ENCODE measurements at places on chromosomes 4 and X. TPM values are rescaled to one million over a fixed set of nuclear protein-coding genes. Genes with fewer than 3 reads are reported as not detected.
A peak's percentile ranks its signal among the peaks of the same experiment; 100 is the strongest.

DNA sequence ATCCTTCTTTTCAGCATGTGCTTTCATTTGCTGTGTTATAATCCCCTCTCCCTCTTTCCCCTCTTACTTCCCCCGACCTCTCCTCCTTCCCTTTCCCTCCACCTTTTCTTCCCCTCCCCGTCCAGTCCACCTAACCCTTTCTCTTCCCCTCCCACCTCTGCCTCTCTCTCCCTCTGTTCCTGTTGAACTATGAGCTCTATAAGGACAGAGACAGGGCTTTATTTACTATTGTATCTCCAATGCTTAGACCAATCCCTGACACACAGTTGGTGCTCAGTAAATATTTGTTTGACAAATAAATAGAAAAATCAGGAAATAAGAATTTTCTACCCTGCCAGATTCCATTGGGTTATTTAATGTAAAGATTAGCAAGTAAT, 60.8 kb downstream of the EGF start:
- DNase-seq = no peak

DNA sequence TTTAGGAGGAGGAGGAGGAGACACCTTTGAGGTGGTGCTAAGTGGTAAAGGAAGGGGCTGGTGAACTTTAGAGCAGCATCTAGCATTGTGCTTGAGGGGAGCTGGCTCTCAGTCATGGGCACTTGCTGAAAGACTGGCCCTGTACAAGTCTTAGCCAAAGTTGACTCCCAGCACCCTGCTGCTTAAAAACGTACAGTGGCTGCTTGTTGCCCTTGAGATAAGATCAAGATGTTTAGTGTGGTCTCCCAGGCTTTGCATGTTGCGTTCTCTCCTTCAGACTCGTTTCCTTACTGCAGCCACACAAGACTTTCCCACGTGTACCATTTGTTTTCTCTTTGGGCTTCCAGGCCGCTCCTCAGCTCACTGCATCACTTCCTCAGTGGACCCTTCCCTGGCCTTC, 1.8 kb downstream of the MED28 start:
- DNase-seq = no peak

DNA sequence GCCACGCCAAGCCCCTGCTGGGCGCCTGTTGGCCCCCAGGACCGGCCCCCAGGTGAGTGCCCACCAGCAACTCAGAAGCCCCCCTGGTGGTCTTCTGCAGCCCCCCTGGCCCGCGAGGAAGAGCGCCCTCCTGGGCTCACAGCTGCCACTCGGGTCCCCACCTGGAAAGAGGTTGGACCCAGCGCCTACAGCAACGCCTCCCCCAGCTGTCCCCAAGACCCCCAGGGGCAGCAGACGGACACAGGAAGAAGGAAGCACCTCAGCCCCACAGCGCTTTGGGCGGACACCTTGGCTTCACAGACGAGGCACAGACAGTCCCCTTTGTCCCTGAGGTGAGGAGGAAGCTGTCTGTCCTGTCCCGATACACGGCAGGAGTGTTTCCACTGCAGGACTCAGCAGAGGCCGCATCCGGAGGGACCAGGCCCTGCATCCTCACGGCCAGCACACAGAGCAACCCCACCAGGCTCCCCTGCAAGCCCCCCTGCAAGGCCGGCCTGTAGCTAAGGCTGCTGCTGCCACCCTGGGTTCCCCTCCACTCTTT, 115.6 kb upstream of the NKX1-1 start:
- no peak for DNase-seq

GRCh38 chrX:123324625-123325024, 140.5 kb downstream of the GRIA3 start:
- DNase-seq = no peak

GRCh38 chr4:176065435-176066291, at the start of gene WDR17:
Gene WDR17, plus strand, starts transcription at chr4:176065841. Its CDS starts 45,740 bp downstream, at chr4:176111581.
- peak; percentile 78 for DNase-seq

DNA sequence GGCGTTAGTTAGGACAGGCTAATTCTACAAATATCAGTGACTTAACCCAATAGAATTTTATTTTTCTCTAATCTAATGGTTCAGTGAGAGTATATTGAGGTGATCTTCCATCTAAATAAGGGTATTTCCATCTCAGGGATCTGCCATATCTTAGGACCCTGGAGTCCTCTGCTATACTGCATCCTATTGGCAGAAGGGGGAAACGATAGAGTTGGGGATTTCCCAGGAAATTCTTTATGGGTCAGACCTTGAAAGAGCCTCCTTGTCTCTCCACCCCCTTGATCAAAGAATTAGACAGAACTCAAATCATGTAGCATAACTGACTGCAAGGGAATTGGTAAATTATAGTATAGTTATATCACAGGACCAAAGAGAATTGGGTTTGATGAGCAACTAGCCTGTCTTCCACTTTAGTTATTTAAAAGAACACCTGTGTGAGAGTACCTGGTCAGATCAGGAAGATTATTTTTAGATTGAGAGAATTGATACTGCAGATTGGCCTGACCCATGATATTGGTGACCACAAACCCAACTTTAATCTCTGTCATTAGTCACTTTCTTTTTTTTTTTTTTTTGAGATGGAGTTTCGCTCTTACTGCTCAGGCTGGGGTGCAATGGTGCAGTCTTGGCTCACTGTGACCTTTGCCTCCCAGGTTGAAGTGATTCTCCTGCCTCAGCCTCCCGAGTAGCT, 25.6 kb downstream of the SMARCA5 start:
- no peak for DNase-seq

- no peak for DNase-seq
Observed at GRCh38 chr4:150248181-150248580, 169.9 kb downstream of the DCLK2 start.

DNA sequence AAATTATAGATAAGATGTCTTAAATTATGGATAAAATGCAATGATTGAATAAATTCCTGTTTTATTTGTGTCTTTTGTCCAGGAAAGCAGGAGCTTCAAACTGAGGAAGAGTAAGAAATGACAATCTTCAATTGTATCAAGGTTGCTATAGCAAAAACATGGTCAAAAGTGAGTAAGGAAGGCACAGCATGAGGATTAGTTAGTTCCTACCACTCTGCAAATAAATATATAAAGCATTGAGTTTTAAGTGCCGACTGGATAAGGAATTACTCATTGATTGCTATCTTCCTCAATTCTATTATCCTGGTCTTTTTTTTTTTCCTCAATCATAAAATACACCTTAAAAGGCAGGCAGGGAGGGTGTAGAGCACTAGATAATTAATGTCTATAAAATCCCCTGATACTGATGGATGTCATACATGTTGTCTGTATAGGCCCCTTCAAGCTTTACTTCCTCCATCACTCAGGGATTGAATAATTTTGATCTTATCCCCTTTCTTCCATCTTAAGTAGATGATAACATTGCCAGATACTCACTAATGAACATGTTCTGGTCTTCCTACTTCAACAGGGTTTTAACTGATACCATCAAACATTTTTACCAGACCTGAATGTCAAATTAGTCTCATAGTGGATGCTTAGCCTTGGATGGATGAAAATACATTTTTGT, 86.6 kb downstream of the MID1 start:
- DNase-seq = no peak

GRCh38 chr4:127463883-127464282, 168.9 kb upstream of the INTU start:
- DNase-seq = no peak

GRCh38 chr4:110231869-110232268, 33.5 kb upstream of the ELOVL6 start:
- DNase-seq = no peak

- DNase-seq = no peak
Observed at GRCh38 chr4:139873111-139873860, 207.7 kb downstream of the MGST2 start.

GRCh38 chr4:159282329-159282728, 179.4 kb downstream of the RAPGEF2 start:
- no peak for DNase-seq

- no peak for DNase-seq
Observed at GRCh38 chr4:42391981-42392380, 5.3 kb upstream of the SHISA3 start.

DNA sequence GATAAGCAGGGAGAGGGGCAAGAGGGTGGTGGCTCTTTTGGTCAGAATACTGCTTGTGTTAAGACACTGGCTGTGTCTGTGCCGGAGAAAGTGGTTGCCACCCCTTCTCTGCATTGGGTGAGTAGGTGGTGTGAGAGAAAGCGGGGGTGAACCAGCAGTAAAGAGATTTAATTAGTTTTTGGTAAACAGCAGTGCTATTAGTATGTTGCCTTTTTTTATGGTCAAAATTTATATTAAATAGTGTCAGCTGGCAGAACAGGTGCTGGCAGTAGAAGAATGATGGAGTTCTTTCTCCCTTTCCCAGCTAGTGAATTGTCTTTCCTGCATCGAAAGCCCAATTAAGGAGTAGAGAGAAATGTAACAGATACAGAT, 181.6 kb downstream of the LARP7 start:
- no peak for DNase-seq

GRCh38 chr4:125112536-125112935, 202.2 kb upstream of the FAT4 start:
- no peak for DNase-seq

- no peak for DNase-seq
Observed at GRCh38 chrX:140866446-140866845, 135.9 kb upstream of the SPANXB1 start.

DNA sequence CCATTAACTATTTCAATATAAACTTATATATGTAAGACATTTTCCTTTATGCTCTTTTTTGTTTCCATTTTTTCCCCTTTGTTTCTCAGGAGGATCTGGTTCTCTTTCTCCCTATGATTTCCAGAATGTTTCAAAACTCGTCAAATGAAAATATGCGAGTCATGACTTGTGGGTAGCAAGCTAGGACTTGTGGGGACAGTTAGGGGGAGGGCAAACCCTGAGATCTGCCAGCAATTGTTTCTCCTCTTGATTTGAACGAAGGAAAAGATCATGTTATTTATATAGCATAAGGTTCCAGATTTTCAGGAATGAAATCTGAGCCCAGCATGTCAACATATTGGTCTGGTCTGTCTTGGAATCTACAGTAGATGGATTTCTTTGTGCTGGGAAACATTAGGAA, 28.9 kb upstream of the GPC4 start:
- DNase-seq = no peak

- no peak for DNase-seq
Observed at GRCh38 chr4:81455897-81456296, 15.8 kb downstream of the RASGEF1B start.

GRCh38 chrX:97026406-97026805, 142.7 kb downstream of the RPA4 start:
- no peak for DNase-seq

GRCh38 chr4:127997534-127998388, 32.6 kb downstream of the ABHD18 start:
- DNase-seq = no peak

DNA sequence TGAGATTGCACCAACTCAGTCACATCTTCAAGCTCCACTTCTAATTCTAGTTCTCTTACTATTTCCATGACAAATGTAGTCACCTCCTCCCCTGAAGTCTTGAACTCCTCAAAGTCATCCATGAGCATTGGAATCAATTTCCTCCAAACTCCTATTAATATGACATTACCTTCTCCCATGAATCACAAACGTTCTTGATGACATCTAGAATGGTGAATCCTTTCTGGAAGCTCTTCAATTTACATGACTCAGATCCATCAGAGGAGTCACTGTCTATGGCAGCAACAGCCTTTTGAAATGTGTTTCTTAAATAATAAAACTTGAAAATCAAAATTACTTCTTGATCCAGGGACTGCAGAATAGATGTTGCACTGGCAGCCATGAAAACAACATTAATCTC, 34.5 kb downstream of the GALNTL6 start:
- no peak for DNase-seq

DNA sequence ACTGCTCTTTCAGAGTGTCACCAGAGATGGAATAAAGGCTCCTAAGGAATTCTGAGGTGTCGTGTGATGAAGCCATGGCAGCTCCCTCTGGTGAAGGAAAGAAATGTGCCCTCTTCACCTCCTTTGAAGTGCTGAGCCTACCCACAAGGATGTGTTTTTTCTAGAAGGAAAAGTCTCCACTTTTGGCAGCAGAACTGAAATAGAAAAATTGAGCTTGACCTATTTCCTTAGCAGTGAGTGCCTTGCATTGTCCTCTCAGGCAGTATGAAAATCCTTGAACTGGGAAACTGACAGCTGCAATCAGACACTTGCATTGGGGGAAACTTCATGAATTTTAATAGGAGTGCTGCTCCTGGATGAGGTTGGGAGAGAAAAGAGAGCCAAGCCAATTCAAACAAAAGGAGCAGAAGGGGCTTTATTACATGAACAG, 95.2 kb downstream of the DCLK2 start:
- no peak for DNase-seq

DNA sequence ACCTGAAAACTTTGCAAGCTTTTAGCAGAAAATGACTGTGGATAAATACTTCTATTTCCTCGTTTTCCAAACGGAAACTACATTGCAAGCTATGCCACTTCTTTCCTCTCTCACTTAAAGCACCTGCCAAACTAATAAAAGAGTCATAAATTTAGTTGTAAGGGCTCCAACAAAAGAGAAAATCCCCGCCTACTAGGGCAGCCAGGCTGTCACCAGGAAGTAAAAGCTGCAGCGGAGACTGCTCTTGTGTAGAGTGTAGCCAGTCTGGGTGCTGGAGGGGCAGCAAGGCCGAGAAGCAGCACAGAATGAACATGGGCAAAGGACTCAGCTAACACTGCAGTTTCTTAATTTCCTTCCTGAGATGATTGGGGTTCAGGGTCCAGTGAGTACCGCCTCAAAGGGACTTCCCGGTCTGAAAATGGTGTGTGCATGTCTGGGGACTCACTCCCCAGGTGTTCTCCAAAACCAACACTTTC, 89.3 kb upstream of the MAML3 start:
- no peak for DNase-seq

DNA sequence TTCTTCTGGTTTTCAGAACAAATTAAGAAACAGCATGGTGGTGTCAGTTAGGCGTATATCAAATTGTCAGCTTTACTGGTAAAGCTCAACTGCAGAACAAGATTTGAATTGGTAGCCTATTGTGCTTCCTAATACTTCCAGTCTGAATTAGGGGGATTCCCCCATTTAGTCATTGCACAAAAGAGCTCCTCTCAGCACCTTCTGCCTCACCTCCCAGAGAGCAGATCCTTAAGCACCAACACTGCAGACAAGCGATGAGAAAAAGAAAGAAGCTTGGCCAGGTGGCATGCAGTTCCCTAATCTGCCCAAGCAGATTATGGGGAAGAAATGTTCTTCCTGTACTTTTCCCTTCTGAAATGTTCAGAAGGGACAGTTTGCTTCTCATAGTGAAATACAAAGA, 9.2 kb downstream of the MAP9 start:
- no peak for DNase-seq

- DNase-seq = peak; percentile 38
Observed at GRCh38 chr4:77701121-77701520, 95.5 kb downstream of the CXCL13 start.

GRCh38 chrX:118823263-118824172, at the start of gene ZCCHC12:
Gene ZCCHC12, plus strand, starts transcription at chrX:118823824. Its CDS starts 1,421 bp downstream, at chrX:118825245.
- peak; percentile 56 for DNase-seq

GRCh38 chr4:78496021-78496643, 55.4 kb upstream of the ANXA3 start:
- DNase-seq = peak; percentile 47

- no peak for DNase-seq
Observed at GRCh38 chr4:41866799-41867677, 68.2 kb upstream of the TMEM33 start.

GRCh38 chrX:100652266-100652665, 8.3 kb downstream of the SRPX2 start:
- DNase-seq = no peak

The FAM120C gene
- polyA plus RNA-seq = 8.9 TPM

The SERPINA7 gene
- not detected for polyA plus RNA-seq

The COPS4 gene
- polyA plus RNA-seq = 57.9 TPM

The MBNL3 gene
- polyA plus RNA-seq = 15.4 TPM

The LIAS gene
- polyA plus RNA-seq = 33.7 TPM

The RTL9 gene
- polyA plus RNA-seq = 1.2 TPM

The MAGEA1 gene
- not detected for polyA plus RNA-seq

The KCNE5 gene
- 64.2 TPM for polyA plus RNA-seq

The ARFIP1 gene
- polyA plus RNA-seq = 26.2 TPM

The FAT1 gene
- 132 TPM for polyA plus RNA-seq

The CLDN2 gene
- 0.60 TPM for polyA plus RNA-seq

Measured in muscle of back (tissue), 13 donors.